Cerebellar cortex (tissue), 1 donor: ENCODE measurements at places on chromosomes 11 and 22.

DNA sequence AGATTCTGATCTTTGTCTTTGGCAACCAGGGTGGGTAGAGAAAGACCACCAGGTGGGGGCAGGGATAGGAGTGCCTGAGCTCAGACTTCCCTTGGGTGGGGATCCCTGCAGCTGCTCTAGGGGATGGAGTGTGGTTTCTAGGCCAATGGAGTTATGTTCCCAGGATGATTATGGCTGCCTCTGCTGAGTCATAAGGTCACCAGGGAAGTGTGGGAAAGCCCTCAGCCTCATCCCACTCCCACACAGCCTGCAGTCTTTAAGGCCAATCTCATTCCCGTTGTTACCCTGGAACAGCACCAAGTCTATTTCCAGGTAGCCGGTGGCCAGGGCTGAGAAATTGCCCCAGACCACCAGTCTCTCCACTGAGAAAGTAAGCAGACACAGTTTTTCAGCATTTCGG lies 2269.3 kb upstream of the RAG2 start:
- no peak for DNase-seq

- DNase-seq: peak; percentile 90
These were observed 673 bp downstream of the CDON start for GRCh38 chr11:126061707-126062678.

DNA sequence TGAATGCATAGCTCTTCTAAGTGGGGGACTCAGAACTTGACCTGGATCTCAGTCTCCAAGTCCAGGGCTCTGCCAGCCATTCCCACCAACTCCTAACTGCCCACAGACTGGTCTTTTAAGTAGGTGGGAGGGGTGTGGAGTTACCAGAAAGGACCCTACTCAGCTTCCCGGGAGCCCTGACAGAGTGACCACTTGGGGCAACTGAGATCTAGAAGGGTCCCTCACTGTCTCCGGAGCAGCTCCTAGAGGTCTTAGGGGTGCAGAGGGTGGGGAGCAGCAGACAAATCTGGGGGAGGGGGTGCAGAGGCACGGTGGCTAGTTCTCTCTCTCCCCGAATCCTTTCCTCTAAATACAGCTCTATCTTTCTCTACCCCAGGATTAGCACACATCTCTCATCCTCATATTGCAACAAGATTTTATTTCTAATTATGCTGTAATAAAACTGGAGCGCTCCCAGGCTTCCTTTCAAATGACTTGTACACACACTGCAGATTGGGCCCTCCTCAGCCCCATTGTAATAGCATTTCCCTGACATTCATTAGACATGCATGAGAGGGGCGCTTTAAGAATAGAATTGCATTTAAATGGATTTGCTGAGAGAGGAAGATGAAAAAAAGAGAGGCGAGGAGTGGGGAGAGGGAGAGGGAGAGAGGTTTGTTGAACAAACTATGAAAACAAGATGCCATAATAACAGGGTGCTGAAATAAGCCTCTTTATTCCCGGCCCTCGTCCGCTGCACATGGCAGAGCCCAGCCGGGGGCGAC lies 219.0 kb downstream of the CEP164 start:
- no peak for DNase-seq

GRCh38 chr11:106466521-106467080 lies 389.1 kb downstream of the AASDHPPT start:
- DNase-seq: no peak

DNA sequence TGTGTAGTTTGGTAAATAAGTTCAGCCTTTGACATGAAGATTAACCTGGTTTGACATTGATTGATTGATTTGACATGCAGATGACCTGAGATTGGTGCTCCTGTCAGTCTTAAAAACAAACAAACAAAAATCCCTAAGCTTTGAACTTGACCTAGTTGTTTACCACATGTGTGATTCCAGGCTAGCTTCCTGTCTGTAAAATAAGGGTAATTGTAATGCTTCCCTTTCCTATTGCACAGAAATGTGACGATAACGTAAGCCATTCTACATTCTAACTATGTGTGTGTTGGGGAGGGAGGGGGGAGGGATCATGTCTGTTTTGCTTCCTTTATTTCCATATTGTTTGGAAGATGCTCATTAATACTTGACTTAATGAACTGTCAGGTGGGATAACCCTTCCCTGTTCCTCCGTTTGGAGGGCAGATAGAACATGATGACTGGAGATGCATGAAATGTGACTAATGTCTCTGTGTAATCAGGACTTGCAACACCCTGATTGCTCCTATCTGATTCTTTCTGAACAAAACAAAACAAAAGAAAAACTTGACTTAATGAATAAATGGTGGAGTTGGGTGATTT lies 106.1 kb upstream of the CLMP start:
- peak; percentile 19 for DNase-seq

- no peak for DNase-seq
These were observed 28.7 kb downstream of the ARAP1 start for GRCh38 chr11:72723508-72723907.

GRCh38 chr11:117484156-117484555 lies 156.5 kb downstream of the CEP164 start:
- DNase-seq: no peak

- DNase-seq: no peak
These were observed 97.8 kb downstream of the CADM1 start for GRCh38 chr11:115406404-115406803.

GRCh38 chr11:75733071-75733430 lies 15.4 kb downstream of the MOGAT2 start:
- no peak for DNase-seq

DNA sequence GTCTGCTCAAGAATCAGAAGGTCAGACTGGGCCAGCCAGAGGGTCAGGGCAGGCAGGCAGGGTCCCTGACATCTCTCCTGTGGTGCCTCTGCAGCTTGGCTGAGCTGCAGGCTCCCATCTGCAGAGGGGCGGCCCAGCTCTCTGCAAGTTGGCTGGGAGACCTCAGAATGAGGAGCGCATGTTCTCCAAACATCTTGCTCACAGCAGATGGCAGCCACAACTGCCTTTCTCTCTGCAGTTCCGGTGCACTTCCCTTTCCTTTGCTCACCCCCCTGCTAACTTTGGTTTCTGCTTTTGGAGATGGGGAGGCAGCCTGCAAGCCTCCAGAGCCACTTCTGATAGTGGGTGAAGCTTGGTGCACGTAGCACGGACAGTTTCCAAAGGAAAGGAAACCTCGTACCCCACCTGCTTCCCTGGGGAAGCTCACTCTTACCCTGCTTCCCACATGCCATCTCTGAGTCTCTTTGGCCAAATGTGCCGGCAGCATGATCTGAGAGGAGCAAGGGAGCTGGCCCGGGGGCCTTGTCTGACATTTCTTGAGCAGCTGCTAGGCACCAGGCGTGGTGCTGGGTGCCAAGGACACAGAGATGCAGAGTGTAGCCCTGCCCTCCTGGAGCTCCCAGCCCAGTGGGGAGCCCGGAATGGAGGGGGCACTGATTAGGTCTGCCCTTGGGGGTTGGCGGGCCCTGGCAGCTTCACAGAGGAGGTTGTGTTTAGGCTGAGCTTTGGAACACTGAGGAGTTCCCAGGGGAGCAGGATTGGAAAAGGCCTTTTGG lies 18.2 kb downstream of the DAGLA start:
- no peak for DNase-seq

GRCh38 chr11:115276191-115276590 lies 228.0 kb downstream of the CADM1 start:
- DNase-seq: peak; percentile 54

DNA sequence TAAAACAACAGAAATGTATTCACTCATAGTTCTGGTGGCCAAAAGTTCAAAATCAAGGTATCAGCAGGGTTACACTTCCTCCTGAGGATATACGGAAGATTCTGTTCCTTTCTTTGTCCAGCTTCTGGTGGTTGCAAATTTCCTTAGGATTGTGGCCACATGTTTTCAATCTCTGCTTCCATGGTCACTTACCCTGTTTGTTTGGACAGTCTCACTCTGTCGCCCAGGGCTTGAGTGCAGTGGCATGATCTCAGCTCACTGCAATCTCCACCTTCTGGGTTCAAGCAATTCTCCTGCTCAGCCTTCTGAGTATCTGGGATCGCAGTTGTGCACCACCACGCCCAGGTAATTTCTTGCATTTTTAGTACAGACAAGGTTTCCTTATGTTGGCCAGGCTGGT lies 534.3 kb downstream of the KCNA4 start:
- DNase-seq: no peak

- DNase-seq: no peak
These were observed 221.4 kb downstream of the DBX1 start for GRCh38 chr11:19938866-19939265.

DNA sequence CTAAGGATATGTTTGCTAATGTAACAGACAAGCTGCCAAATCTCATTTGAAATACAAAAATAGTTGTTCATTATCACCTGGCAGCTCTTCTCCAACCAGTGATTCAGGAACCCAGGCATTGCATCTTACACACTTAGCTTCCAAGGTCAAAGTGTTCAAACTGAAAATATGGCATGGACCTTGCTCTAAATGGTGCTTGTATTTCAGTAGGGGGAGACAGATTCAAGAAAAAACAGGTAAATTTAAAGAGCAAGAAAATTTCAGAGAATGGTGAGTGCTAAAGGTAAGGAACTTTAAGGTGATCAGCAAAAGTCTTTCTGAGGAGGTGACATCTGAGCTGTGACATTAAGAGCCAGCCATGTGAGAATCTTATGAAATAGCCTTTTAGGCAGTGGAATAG lies 82.8 kb upstream of the E2F8 start:
- no peak for DNase-seq

GRCh38 chr22:36397131-36398093 lies 9.6 kb upstream of the MYH9 start:
- no peak for DNase-seq

DNA sequence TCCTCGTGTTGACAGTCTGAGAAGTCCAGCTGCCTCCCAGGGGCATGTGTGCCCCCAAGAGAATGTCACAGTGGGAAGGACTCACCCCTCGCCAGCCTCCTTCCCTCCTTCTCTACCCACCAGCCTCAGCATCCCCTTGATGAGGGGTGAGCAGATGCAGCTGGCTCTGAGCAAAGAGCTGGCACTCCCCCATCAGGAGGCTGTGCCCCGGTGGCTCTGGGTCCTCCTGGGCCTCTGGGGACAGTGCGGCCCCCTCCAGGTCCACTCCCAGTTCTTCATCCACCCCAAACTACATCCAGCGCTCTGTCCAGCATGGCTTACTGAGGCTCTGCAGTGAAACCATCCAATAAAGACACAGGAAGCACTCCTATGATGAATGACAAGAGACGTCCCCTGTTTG lies 210.4 kb downstream of the BRD1 start:
- DNase-seq: no peak
